Activated CD4-positive, alpha-beta T cell treated with anti-CD3 and anti-CD28 coated beads for 24 hours (primary cell): ENCODE measurements at places on chromosomes 1 and 21.

GRCh38 chr1:58717979-58718378 is 18.1 kb upstream of the MYSM1 start:
- DNase-seq, result no peak

- no peak for DNase-seq
Observed at GRCh38 chr1:119467857-119468668, 38.9 kb upstream of the HSD3B1 start.

DNA sequence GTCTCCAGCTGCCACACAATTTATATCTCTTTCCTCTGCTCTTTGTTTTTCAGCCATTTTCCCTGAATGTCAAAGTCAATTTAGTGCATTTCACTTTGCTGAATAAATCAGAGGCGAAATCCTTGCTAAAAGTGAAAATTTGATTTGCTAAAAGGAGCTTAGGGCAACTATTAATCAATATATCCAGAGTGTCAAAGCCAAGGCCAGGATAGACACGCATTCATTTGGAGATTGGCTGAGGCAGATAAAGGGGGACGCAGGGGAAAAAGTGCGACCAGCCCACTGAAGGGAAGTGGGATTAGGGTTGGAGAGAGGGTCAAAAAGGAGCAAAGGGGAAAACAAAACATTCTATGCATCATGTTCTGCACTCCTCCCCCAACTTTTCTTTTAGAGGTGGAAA is 132.4 kb upstream of the USH2A start:
- no peak for DNase-seq

GRCh38 chr1:199336745-199337640 is 690.5 kb upstream of the NR5A2 start:
- no peak for DNase-seq

GRCh38 chr1:90176530-90176929 is 181.6 kb downstream of the ZNF326 start:
- no peak for DNase-seq

- DNase-seq, result no peak
Observed at GRCh38 chr1:69082312-69082711, 485.4 kb upstream of the LRRC7 start.

- no peak for DNase-seq
Observed at GRCh38 chr1:12453400-12454343, 164.3 kb downstream of the DHRS3 start.

GRCh38 chr21:34981791-34982190 is 67.3 kb downstream of the RUNX1 start:
- no peak for DNase-seq
